NCI-H187 (cell line): ENCODE measurements at places on chromosomes 3 and 15.

- DNase-seq = no peak
These were observed 75.4 kb downstream of the KLF13 start for GRCh38 chr15:31402003-31402402.

DNA sequence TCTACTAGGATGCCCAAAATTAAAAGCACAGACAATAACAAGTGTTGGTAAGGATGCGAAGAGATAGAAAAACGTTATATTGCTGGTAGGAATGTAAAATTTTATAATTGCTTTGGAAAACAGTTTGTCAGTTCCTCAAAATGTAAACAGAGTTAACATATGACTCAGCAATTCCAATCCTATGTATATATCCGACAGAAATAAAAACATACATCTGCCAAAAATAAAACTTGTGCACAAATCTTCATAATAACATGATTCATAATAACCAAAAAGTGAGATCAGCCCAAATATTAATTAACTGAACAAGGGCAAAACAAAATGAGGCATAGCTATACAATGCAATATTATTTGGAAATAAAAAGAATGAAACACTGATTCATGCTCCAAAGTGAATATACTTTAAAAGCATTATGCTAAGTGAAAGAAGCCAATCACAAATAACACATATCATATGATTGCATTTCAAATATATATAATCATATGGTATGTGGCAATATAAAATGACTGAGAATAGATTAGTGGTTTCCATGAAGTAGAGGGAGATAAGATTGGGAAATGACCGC lies 609.3 kb downstream of the IGSF11 start:
- DNase-seq = no peak

GRCh38 chr15:69885173-69885955 lies 212.4 kb downstream of the TLE3 start:
- no peak for DNase-seq

DNA sequence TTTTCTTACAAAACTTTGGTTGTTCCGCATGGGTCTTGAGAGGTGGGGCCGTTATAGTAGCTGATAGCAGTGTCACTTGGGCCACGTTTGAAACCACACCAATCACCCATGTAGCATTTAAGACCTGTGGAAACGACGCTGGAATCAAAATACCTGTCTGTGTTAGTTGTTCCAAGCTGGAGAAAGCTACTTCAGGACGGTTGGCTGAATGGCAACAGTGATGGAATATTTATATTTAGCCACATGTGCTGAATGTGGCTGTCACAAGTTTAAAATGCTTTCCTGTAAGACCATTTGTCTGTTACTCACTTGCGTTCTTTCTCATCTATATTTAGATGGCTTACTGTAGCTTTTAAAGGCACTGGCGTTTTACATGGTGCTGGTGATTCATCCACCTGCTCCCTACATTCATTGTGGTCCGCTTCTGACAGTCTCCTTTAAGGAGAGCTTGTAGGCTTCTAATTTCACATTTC lies 1.4 kb downstream of the DNAJA4 start:
- no peak for DNase-seq

GRCh38 chr3:4271834-4272233 lies 31.3 kb upstream of the SETMAR start:
- no peak for DNase-seq

DNA sequence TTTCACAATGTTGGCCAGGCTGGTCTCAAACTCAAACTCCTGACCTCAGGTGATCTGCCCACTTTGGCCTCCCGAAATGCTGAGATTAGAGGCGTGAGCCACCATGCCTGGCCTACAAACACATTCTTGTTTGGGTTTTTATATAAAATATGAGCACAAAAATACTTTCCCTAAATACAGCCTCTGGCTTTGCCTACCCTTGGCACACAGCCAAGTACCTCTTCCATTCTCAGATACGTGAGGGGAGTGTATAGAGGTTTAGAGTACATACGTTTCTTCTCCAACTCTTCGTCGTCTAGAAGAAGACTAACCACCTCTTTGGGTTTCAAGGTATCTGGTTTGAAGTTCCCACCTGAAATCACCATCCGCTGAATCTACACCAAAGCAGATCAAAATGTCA lies 33.5 kb downstream of the CHAC1 start:
- no peak for DNase-seq

- no peak for DNase-seq
These were observed 16.1 kb downstream of the BDH1 start for GRCh38 chr3:197539651-197540051.

- no peak for DNase-seq
These were observed 68.9 kb downstream of the WHAMM start for GRCh38 chr15:82878325-82878724.

DNA sequence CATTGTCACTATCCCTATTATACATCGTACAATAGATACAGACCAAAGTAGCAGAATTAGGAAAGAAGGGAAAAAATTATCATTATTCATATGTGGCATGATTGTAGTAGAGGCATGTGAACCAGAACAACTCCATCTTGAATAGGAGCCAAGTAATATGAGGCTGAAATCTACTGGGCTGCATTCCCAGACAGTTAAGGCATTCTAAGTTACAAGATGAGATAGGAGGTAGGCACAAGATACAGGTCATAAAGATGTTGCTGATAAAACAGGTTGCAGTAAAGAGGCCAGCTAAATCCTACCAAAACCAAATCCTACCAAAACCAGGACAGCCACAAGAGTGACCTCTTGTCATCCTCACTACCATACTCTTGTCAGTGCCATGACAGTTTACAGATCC lies 1035.4 kb upstream of the SEMA6D start:
- no peak for DNase-seq

GRCh38 chr15:60009124-60009960 lies 5.2 kb downstream of the FOXB1 start:
- no peak for DNase-seq
